ENCODE measurements at places on chromosomes 1 and 21.
A peak's percentile ranks its signal among the peaks of the same experiment; 100 is the strongest.

DNA sequence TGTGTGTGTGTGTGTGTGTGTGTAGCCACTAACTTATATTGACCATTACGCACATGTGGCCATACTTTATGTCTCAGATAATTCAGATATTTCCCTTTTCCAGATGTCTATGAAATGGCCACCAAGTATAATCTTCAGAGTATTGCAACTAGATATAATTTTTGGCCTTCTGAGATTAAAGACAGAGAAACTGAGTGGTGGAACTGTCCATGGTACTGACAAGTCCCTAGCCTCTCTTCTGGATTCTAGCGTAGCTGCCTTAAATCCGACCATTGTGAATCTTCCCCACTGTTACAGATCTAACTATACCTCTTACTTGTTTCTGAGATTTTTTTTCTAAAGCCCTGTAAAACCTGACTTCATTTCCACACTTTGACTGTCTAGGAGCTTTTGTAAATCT is 100.0 kb upstream of the SERTAD4 start:
- no peak for DNase-seq

GRCh38 chr1:155976062-155976912 is 2.1 kb downstream of the ARHGEF2 start:
- no peak for DNase-seq

DNA sequence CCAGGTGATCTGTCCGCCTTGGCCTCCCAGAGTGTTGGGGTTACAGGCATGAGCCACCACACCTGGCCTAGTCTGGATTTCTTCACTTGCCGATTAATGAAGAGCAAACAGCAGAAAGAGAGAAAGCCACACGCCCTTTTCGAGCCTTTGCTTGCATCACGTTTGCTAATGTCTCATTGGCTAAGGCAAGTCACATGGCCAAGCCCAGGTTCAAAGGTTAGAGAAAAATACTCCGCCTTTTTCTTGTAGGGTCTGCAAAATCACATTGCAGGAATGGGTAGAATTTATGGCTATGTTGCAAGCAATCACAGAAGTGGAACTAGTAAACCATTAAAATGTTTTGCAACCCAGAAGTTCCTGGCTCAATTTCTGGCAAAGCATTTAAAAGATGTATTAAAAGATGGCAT is 26.8 kb upstream of the BACH1 start:
- no peak for DNase-seq

DNA sequence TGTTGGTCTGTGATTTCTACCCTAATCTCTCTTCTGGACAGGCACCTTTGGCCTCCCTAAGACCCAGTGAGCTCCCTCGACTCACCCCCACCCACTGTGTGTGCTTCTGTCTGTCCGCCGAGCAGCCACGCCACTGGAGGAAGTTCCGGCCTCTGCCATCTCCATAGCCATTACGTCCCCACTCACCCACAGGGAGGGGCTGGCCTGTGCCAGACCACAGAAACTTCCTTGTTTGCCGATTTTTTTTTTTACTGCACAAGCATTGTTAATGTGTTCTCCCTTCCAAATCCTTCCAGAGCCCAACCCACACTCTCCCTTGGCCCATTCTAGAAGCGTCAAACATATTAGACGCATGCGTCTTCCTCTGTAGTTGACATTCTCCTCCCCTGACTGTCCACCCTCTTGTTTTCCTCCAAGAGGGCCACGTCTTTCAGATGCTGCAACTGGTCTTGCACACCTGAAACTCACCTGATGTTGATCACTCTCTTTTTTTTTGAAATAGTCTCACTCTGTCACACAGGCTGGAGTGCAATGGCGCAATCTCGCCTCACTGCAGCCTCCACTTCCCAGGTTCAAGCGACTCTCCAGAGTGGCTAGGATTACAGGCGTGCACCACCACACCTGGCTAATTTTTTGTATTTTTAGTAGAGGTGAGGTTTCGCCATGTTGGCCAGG is 72.3 kb downstream of the EVA1C start:
- DNase-seq, result no peak

- DNase-seq, result no peak
Measured at GRCh38 chr1:178844436-178844835, 26.4 kb downstream of the ANGPTL1 start.

DNA sequence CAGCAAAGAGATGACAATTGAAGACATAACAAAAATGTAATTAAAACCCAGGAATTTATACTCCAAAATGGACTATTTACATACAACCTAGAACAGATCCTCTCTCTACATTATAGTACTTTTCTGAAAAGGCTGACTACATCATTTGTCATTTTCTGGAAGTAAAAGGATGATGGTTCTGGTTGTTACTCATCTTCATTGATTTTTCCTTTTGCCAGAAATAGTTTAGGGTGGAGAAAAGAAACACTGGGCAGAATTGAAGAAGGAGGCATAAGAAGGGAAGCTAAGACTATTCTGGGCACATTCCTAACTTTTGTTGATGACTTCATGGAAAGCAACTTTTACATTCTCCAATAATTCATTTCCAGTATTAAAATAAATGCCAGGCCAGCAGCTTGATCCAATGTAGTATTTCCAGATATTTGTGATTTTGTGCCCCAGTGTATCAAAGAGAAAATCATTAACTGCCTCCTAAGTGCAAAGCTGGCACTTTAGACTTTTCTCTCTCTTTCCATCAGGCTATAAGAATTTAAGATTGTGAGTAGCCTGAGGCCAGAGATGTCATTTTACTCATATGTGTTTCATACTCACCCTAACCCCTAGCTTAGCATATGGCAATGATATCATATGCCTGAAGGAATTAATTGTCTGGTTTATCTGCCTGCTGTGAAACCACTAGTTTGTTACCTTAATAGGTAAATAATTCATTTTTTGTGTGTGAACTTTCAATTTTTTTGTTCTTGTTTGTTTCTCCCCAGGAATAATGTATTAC is 369.5 kb upstream of the LYPLAL1 start:
- no peak for DNase-seq

DNA sequence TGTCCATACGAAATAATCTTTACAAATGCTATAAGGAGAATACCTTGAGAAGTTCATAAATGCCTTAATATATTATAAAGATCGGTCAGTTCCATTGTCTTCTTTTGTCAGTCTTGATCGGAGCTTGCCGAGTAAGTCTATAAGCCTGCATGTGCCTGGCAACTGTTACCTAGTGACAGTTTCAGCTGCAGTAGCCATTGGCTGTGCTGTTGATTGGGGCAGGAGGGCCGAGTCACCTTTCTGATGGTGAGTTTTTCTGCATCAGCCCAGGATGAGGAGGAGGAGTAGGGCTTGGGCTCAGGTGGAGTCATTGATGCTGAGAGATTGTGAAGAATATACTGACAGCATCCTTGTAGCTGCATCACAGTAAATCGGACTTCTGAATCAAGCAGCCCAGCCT is 1.9 kb upstream of the GPR52 start:
- DNase-seq, result no peak

GRCh38 chr1:210848474-210848873 is 285.5 kb downstream of the KCNH1 start:
- DNase-seq, result no peak

DNA sequence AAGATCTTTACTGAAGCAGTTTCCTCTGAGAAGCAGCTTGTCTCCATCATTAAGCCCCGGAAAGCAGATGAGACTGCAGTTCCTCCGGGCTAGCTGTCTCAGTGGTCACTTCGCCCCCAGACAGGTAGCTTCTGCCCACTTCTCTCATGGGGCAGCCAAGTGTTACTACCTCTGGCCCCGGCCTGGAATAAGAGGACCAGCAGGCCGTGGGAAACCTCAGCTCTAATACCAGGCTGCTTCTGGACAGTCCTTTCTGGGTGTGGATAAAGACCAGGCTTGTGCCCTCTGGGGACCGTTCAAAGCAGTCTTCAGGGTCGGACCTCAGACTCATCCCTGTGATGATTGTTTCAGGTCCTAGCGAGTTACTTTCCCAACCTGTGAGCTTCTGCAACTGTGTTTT is 54.8 kb downstream of the RUNX3 start:
- no peak for DNase-seq

GRCh38 chr1:244962130-244962529 is 97.8 kb upstream of the HNRNPU start:
- no peak for DNase-seq

- DNase-seq, result no peak
Measured at GRCh38 chr1:167479331-167479979, 38.9 kb downstream of the CD247 start.

DNA sequence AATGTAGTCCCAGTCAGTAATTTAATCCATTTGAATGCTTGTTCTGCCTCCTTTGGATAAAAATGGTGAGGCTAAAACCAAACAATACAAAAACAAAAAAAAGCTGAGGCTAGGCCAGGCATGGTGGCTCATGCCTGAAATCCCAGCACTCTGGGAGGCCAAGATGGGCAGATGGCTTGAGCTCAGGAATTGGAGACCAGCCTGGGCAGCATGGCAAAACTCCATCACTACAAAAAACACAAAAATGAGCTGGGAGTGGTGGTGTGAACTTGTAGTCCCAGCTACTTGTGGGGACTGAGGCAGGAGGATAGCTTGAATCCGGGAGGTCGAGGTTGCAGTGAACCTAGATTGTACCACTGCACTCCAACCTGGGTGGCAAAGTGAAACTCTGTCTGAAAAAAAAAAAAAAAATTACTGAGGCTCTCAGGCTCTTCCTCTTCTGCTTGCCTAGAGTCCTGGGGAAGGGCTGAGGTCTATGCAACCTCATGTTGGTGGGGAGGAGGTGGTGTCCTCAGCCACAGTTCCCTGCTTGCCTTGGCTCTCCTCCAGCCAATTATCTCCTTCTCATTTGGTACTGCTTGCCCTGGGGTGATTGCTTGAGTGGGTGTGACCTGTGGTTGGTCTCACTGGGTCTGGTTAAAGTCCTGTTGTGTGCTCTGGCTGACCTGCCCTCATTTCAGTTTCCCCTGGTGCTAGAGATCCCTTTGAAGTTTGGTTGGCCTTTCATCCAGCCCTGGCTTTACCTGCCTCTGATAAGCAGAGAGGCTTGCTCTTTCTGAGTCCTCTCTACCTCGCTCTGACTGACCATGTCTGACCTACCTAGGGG is 20.9 kb downstream of the S1PR1 start:
- DNase-seq, result peak; percentile 73

DNA sequence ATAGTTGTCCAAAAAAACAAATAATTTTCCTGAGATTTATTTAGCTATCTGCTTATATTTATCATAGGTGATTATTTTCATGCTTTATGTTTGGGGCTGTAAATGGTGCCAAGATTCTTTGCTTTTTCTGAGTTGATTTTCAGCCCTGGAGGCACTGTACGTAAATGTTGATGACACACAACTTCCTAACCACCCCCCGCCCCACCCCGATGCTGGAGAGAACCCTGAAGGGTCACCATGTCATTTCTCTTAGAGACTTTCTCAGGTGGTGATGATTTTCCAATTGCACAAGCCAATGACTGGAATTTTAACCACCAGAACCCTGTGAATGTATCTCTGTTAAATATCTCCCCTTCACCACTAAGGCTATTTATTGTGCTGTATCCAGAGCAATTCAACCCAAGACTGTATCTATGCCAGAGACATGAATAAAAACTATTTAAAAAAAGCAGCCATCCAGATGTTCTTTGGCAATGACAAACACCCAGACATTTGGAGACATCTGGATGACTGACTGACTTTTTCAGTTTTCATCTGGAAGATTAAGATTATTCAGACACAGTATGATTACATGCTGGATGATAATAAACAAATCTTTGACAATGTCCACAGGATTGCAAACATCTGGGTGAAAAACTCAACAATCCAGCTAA is 346.0 kb downstream of the LMX1A start:
- no peak for DNase-seq

- DNase-seq, result no peak
Measured at GRCh38 chr1:16153096-16153998, 2.5 kb downstream of the EPHA2 start.

DNA sequence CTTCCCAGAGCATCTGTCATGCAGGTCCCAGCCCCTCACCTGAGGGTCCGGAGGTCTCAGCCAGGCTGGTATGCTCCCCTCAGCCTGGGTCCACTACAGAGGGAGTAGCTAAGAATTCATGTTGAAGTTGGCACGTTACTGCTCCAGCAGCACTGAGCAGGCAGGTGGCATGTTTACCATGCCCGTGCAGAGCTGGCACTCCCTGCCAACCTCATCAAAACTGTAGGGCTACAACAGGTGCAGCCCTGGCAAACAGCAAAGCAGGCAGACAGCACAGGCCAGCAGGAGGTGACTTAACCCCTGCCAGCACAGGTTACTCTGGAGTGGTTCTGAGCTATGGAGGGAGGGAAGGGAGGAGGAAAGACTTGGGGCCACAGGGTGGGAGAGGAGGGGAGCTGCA is 46.4 kb downstream of the NUAK2 start:
- no peak for DNase-seq

DNA sequence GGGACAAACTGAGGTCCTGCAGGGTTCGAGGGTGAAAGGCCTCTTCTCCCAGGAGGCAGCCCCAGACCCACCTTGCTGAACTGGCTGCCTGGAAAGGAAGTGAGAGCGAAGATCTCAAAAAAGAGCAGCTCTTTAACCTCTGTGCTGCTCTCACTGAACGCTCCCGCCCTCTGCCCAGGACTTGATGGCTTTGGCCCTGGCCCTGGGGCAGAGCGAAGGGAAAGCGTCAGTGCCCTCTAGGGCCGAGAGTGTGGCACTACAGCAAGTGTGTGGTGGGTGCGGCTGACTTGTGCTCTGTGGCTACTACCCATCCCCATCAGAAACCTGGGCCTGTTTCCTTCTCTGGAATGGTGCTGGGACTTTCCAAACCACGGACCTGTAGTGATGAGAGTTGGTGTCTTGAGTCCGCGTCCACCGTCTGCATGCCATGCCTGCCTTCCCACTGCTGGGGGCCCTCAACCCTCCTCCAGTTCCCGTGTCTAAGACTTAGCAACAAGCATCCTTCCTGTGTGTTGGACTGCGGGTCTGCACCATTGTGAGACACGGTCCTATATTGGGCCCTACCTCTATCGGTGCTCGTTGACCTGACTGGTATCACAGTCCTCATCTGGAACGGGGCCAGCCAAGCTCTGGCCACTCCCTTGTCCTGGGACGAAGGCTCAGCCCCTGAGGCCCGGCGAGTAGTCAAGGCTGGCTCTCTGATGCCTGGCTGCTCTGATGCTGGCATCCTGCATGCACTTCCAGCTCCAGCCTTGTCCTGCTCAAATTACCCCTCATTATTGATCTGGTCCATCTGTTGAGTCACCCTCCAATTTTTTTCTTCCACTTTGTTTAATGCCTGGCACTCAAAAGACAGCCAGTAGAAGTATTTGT is 180.3 kb downstream of the DISC1 start:
- DNase-seq, result no peak
